ENCODE measurements at places on chromosomes 3 and 15. TPM values are rescaled to one million over a fixed set of nuclear protein-coding genes. Genes with fewer than 3 reads are reported as not detected.

GRCh38 chr3:192352142-192352541 is 375.2 kb downstream of the FGF12 start:
- H3K36me3 ChIP-seq: no peaks in the 10 kb centered on the region
- no peak for DNase-seq
- H3K27ac ChIP-seq: no peak overlapping the region
- H3K27me3 ChIP-seq: no peaks in the 10 kb centered on the region
- no peak overlapping the region for H3K4me3 ChIP-seq

DNA sequence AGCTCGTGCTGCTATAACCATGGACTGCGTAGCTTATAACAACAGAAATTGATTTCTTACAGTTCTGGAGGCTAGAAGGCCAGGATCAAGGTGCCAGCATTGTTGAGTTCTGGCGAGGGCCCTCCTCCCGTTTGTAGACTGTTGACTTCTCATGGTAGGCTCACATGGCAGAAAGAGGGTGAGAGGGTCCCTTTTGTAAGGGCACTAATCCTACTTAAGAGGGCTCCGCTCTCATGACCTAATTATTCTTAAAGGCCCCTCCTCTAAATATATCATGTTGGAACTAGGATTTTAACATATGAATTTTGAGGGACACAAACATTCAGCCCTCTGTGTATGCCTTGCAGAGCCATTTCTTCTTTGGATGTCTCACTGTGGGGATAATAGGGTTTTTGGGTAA is 28.8 kb upstream of the PYDC2 start:
- H3K4me1 ChIP-seq: no peaks in the 10 kb centered on the region
- H3K27me3 ChIP-seq: no peaks in the 10 kb centered on the region
- H3K36me3 ChIP-seq: no peaks in the 10 kb centered on the region
- no peak for DNase-seq
- no peak overlapping the region for H3K4me3 ChIP-seq

- no peak overlapping the region for H3K4me3 ChIP-seq
- no peaks in the 10 kb centered on the region for H3K4me1 ChIP-seq
- no peaks in the 10 kb centered on the region for H3K36me3 ChIP-seq
These were observed 470.5 kb upstream of the UBE2E2 start for GRCh38 chr3:22732641-22733040.

Gene CLPX
- total RNA-seq: 46.4 TPM

Gene ADAMTS7
- total RNA-seq: 2.5 TPM

All from vagina (tissue), 2 donors.